ENCODE measurements at places on chromosomes 5 and 9.
A peak's percentile ranks its signal among the peaks of the same experiment; 100 is the strongest.

DNA sequence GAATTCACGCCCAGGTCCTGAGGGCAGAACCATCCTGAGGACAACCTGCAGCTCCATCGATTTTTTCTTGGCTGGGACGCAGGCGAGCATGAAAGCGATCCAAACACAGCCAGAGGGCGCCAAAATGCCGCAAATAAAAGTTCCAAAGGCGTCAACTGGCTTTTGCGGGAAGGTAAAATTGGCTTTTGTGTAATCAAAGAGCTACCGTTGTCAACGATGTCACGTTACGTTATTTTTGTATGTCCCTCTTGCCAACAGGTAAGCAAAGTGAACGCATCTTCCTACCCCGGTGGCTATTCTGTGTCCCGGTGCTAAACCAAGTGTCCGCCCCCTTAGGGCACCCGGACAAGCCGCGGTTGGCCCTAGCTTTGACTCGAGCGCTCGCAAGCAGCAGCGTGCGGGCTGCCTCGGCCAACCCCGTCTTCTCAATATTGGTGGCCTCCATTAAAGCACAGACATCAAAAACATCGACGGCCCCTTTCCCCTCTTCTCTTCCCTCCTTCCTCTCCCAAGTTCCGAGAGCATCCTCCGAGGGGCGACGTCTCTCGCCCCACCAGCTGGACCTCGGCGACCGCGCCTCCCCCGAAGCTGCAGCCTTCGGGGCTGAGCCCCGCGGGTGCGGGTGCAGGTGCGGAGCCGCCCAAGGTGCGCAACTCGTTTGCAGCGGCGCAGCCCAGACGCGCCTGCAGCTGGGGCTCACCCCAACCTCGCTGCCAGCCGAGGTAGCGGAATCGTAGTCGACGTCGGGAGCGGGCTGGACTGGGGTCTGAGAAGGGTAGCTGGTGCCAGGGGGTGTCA lies 1.1 kb upstream of the BASP1 start:
- no peak for DNase-seq
- no peak overlapping the region for H3K27ac ChIP-seq
- peaks cover 11% of the 10 kb centered on the region for H3K4me1 ChIP-seq
- peaks cover 13% of the 10 kb centered on the region for H3K27me3 ChIP-seq
- H3K4me3 ChIP-seq, result no peak overlapping the region

GRCh38 chr9:98860871-98861293 lies 53.4 kb downstream of the GALNT12 start:
- H3K27ac ChIP-seq, result no peak overlapping the region
- DNase-seq, result no peak
- no peaks in the 10 kb centered on the region for H3K36me3 ChIP-seq

DNA sequence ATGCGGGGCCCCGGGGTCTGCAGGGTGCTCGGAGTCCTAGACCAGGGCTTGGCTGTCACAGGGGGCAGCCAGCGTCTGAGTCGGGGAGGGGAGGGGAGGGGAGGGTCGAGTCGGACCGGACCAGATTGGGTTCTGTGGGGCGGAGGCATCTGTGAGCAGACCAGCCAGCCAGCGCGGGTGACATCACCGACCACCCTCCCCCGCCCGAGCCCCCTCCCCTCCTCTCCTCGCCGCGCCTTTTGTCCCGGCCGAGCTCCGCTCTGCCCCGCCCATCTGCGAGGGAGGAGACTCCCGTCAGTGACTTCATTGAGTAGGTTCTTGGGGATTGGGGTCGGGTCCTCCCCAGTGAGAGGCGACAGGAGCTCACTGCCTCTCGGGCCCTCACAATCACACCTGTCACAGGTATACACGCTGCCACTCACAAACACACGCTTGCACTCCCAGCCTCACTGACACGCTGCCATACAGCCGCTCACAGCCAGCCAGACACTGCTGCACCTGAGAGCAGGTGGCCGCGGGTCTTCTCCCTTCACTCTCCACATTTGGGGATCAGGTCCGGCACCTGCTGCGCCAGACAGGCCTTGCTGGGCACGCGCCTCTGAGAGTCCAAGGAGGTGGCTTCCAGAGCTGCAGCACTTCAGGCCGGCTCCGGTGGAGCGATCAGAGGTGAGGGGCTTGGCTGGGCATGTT lies 546 bp downstream of the DNAJB5 start:
- no peaks in the 10 kb centered on the region for H3K27me3 ChIP-seq
- DNase-seq, result peak; percentile 33
- peaks cover 37% of the 10 kb centered on the region for H3K4me1 ChIP-seq
- H3K36me3 ChIP-seq, result no peaks in the 10 kb centered on the region

GRCh38 chr5:51618234-51618633 lies 235.0 kb downstream of the ISL1 start:
- no peak overlapping the region for H3K4me3 ChIP-seq
- no peaks in the 10 kb centered on the region for H3K4me1 ChIP-seq
- no peak for DNase-seq
- H3K27ac ChIP-seq, result no peak overlapping the region
- H3K27me3 ChIP-seq, result no peaks in the 10 kb centered on the region
- H3K36me3 ChIP-seq, result no peaks in the 10 kb centered on the region

DNA sequence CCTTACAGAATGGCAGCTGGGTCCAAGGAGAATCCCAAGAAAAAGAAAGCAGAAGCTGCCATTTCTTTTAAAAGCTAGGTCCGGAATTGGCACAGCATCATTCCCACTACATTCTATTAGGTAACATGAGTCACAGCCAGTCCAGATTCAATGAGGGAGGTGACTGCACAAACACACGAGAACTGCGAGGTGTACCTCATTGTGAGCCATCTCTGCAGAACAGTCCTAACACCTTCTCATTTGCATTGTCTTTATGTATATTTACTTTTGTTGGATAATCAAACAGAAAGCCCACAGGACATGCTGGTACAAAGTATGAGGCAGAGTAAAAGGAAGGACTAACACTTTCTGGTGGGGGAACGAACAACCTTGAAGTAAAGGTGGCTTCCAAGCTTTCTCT lies 14.6 kb upstream of the HABP4 start:
- H3K27me3 ChIP-seq, result no peaks in the 10 kb centered on the region
- no peaks in the 10 kb centered on the region for H3K4me1 ChIP-seq
- no peak overlapping the region for H3K4me3 ChIP-seq

GRCh38 chr9:114850871-114851270 lies 45.0 kb upstream of the TNFSF15 start:
- no peaks in the 10 kb centered on the region for H3K27me3 ChIP-seq
- H3K4me1 ChIP-seq, result no peaks in the 10 kb centered on the region
- no peak overlapping the region for H3K4me3 ChIP-seq
- no peaks in the 10 kb centered on the region for H3K36me3 ChIP-seq

DNA sequence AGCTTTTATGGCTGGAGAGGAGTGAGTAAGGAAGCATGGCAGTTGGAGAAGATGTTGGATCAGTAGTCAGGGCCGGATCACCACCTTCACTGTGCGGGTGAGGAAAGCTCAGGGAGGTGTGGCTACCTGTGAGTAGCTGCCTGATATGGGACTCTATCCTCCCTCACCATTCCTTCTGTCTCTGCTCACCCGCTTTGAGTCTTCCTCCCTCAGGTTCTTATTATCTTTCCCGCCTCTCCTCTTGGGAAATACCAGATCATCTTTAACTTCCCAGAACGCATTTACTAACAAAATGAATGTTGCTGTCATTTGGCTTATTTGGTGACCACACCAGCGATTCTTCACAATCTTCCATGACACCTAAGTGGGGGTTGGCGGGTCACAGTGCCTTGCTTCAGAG lies 140.7 kb upstream of the GPR151 start:
- H3K36me3 ChIP-seq, result no peaks in the 10 kb centered on the region
- no peaks in the 10 kb centered on the region for H3K27me3 ChIP-seq
- no peak for DNase-seq

DNA sequence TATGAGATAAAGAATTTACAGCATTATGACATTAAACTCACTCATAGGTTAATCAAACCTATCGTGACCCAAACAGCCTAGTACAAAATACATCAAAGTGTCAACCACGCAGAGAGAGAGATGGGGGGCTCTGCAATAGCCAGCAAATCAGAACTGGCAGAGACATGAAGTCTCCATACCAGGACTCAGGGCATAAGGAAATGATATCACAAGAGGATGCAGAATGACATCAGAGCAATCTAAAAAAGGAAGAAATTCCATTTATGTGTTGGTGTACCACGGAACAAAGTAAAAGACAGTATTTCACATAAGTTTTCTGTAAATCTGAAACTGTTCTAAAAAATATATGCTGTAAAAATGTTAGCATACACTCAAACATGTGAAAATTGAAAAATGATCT lies 24.6 kb downstream of the BICD2 start:
- H3K27me3 ChIP-seq, result no peaks in the 10 kb centered on the region
- H3K4me3 ChIP-seq, result no peak overlapping the region
- H3K36me3 ChIP-seq, result no peaks in the 10 kb centered on the region

DNA sequence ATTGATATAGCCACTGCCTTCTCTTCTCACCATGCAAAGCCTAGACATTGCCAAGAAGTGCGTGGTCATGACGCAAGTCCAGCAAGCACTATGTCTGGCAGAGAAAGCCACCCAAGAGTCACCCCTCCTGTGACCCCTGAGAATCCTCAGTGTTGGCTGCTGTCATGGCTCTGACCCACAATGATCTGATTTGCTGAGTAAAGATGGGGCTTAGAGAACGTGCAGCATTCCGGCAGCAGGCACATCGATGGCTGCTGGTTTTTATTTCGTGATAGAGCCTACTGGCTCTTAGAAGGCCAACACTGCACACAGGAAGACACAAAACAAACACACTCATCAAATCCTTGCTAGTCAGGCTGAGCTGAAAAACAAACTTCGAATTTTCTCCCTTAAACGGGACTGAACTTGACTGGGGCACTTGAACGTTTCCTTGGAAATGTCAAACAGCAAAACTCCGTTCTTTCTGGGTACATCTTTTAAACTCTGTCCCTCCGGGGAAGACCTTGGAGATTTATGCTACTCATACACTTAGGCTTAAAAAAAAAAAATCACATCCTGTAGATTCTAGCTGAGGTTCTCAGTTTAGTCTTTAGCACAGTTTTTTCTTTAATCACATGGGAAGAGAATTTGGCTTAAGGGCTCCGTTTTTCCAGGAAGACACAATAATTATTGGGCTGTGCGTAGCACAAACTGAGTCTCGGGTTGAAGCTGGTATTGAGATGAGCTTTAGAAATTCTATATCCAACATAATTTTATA lies 88.2 kb upstream of the BASP1 start:
- H3K4me3 ChIP-seq, result no peak overlapping the region
- H3K36me3 ChIP-seq, result no peaks in the 10 kb centered on the region

DNA sequence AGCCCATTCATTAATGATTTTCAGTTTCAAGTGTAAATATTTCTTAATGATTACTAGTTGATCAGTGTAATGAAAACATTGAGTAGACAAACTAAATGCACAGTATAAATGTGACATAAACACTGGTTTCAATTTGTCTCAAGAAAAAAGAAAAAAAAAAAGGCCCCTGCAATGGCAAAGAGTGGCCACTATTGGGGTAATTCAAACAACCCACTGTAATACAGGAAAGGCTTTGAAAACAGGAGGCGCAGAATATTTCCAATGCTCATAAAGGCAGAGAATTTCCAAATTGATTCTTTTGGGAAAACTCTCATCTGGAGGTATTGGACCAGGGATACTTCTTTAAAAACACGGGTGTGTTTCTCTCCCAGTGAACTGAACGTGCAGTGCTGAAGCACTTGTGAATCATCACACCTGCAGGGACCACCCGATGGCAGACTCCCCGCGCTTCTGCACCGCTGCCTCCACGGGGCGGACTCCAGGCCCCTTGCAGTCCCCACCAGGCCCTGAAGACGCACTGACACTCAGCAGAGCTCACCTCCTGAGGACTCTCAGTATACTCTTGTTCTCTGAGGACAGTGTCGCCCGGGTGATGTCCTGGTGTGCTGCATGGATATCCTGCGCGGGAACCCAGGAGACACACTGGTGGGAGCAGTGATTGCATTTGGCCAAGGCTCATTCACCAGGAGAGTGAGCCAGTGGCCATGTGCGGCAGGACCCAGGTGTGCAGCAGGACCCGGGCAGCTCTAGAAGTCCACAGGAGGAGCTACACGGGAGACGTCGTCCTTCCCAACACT lies 227.6 kb upstream of the IRX4 start:
- H3K4me3 ChIP-seq, result no peak overlapping the region
- no peaks in the 10 kb centered on the region for H3K36me3 ChIP-seq
- no peak overlapping the region for H3K27ac ChIP-seq
- DNase-seq, result no peak

- H3K4me1 ChIP-seq, result no peaks in the 10 kb centered on the region
- H3K27me3 ChIP-seq, result no peaks in the 10 kb centered on the region
Observed at GRCh38 chr9:16023446-16023845, 470.6 kb downstream of the CCDC171 start.

- H3K27ac ChIP-seq, result no peak overlapping the region
- H3K4me3 ChIP-seq, result no peak overlapping the region
- no peak for DNase-seq
- H3K36me3 ChIP-seq, result no peaks in the 10 kb centered on the region
- no peaks in the 10 kb centered on the region for H3K4me1 ChIP-seq
Observed at GRCh38 chr5:16679863-16680262, 63.1 kb upstream of the RETREG1 start.

- DNase-seq, result no peak
- H3K27ac ChIP-seq, result no peak overlapping the region
- no peaks in the 10 kb centered on the region for H3K27me3 ChIP-seq
- H3K36me3 ChIP-seq, result peaks cover 27% of the 10 kb centered on the region
- H3K4me1 ChIP-seq, result no peaks in the 10 kb centered on the region
Observed at GRCh38 chr9:127485995-127486394, 34.7 kb downstream of the LRSAM1 start.

DNA sequence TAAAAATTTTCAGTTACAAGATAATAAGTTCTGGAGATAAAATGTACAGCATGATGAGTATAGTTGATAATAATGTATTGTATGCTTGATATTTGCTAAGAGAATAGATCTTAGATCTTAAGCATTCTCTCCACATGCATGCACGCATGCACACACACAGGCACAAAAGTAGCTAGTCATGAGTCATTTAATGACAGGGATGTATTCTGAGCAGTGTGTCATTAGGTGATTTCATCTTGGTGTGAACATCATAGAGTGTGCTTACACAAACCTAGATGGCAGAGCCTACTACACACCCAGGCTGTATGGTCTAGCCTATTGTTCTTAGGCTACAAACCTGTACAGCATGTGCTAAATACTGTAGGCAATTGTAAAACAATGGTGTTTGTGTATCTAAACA lies 124.2 kb downstream of the PTTG1 start:
- H3K4me3 ChIP-seq, result no peak overlapping the region
- no peaks in the 10 kb centered on the region for H3K4me1 ChIP-seq
- H3K36me3 ChIP-seq, result no peaks in the 10 kb centered on the region
- H3K27me3 ChIP-seq, result no peaks in the 10 kb centered on the region

DNA sequence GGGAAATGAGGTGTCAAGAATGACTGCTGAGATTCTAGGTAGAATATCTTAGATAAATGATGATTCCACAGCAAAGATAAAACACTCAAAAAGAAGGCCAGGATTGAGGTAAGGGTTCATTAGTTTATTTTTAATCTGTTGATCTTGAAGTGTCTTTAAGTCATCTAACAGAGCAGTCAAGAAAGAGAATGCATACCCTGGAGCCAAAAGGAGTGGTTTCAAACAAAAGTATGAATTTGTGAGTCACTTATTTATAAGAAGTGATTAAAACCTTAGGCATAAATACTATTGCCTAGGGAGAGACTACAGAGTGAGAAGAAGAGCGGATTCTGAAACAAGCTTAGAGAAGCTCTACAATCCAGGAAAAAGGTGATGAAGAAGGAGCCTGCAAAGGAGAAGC lies 541.0 kb downstream of the DTWD2 start:
- no peak for DNase-seq
- H3K4me1 ChIP-seq, result no peaks in the 10 kb centered on the region
- no peak overlapping the region for H3K27ac ChIP-seq
- no peaks in the 10 kb centered on the region for H3K36me3 ChIP-seq
- H3K4me3 ChIP-seq, result no peak overlapping the region

Measured in effector memory CD4-positive, alpha-beta T cell (primary cell).